AML-193 (cell line): ENCODE measurements at places on chromosomes 3 and 15.

- DNase-seq = no peak
Measured at GRCh38 chr3:13711911-13712650, 163.2 kb downstream of the FBLN2 start.

GRCh38 chr3:177448987-177449359, 251.7 kb upstream of the TBL1XR1 start:
- peak; percentile 90 for DNase-seq

GRCh38 chr15:95563634-95564033, 766.9 kb upstream of the NR2F2 start:
- no peak for DNase-seq

DNA sequence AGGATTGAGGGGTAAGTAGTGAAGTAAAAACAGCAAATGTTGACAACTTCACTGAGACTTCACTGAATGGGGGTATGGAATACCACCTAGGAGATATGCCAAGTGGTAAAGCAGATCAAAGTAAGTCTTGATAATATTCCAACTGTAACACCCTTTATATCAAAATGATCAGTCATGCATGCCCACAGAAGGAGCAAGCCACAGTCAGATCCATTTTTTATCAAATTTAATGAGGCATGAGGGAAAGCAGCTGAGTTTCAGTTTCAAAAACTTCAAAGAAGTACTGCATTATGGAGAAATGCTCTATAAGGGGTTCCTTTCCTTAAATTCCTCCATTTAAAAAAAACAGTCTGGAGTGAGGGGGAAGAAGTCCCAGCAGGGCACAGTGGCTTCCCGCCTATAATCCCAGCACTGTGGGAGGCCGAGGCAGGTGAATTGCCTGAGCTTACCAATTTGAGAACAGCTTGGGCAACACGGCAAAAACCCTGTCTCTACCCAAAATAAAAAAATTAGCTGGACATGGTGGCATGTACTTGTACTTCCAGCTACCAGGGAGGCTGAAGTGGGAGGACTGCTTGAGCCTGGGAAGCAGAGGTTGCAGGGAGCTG, 56.9 kb downstream of the TJP1 start:
- no peak for DNase-seq

GRCh38 chr3:128254967-128255366, 101.7 kb downstream of the EEFSEC start:
- DNase-seq = no peak

DNA sequence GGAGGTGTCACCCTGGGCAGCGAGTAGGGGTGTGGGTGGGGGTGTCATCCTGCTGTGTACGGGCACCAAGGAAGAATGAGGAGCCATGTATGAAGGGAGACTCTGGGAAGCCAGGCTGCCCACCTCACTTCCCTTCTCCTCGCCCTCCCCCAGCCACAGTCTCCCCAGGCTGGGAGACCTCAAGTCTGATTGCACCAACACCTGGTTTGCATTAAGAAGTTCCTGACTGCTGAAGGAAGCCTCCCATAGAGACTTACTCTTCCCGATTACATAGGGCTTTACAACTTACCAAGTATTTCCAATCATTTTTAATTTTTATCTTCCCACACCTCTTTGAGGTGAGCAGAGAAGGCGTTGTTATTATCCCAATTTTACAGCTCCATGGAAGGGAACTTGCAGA, 29.5 kb upstream of the SMAD3 start:
- DNase-seq = no peak
